Hematopoietic multipotent progenitor cell treated with erythropoietin and hydrocortisone succinate and interleukin-3 and kit ligand, for 8 days (in vitro differentiated cells): ENCODE measurements at places on chromosomes 6 and 20.

DNA sequence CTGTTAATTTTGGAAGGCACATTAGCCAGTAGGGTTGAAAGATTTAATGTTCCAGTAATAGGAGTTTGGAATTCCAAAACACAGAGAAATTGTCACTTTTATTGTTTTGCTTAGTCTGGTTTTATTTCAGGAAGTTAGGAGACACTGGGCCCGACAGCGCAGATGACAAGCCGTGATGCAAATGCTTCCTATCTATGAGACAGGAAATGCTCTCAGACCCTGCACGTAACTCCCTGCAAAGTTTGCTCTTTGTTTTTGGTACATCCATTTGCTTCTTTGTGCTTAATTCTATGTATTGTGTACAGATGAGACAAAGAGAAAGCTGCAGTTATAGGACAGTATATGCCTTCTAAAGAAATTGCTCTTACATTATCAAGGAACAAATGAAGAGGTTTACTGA is 201.6 kb upstream of the SGK1 start:
- DNase-seq, result peak; percentile 17

DNA sequence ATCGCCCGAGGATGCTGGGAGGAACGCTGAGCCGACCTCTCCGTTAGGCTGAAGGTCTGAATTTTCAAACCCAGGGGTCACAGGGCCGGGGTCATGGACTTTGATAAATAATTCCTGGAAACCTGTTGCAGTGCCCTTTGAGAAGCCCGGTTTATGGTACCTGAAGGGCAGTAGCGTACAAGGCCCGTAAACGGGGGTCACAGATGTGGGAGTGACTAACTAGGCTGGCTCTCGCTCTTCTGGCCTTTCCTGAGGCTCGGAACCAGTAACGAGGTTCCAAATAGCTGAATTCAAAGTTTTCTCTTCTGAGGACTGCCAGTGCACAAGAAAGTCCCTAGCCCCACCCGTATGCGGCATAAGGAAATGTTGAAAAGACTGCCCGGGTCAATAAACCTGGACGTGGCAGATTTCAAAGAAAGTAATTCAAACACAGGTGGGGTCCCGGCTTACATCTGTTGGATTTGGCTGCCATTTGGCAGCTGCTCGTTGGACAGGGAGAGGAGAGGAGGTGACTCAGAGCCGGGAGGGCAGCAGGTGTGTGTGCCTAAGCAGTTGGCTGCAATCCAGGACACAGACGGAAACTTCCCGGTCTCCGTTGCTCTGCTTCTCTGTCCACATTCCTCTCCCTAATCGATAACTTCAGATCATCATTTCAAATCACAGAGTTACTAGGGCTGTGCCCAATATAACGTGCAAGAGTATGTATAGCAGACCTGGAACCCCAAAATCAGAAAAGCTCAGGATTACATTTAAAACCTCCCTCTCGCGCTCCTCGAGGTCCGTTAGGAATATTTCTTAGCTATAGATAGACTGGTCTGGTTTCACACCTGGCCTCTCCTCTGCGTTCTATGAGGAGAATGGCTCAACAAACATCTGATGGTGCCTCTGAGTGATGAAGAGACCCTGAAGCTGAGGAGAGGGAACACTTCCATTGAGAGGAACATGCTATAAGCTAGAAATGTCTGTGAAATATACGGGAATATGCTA is 765 bp upstream of the GMDS start:
- DNase-seq, result peak; percentile 58

GRCh38 chr6:81562169-81562568 is 190.3 kb downstream of the TENT5A start:
- no peak for DNase-seq

DNA sequence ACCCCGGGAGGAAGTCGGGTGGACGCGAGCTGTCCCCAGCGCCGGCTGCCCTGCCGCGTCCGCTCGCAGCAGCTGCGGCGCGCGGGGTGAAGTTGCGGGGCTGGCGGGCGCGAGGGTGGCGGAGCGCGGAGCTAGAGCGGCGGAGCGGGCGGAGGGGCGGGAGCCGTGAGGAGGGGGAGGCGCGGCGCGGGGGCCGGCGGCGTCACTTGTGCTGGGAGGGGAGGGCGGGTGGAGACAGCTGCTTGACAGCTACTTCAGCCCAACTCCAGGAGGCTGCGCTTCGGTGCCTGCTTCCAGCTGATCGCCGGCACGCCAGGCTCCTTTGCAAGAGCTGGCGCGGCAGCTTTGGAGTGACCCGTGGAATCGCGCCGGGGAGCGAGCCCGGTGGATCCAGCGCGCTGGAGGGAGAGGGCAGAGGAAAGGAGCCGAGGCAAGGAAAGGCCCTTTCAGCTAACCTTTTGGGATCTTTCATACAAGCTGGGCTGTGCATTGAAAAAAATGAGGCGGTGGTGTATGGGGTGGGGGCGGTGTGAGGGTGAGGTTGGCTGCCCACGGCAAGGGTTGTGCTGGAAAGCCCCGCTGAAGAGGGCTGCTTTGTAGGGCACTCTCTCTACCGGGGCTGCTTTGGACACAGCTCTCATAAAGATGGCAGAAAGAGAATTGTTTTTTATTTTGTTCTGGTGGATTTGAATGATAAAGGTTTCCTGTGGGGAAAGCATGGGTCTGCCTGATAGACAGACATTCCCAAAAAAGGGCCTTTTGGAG is 24.6 kb downstream of the RIPOR2 start:
- peak; percentile 21 for DNase-seq

GRCh38 chr6:32046450-32047083 is 8.4 kb downstream of the CYP21A2 start:
- no peak for DNase-seq

DNA sequence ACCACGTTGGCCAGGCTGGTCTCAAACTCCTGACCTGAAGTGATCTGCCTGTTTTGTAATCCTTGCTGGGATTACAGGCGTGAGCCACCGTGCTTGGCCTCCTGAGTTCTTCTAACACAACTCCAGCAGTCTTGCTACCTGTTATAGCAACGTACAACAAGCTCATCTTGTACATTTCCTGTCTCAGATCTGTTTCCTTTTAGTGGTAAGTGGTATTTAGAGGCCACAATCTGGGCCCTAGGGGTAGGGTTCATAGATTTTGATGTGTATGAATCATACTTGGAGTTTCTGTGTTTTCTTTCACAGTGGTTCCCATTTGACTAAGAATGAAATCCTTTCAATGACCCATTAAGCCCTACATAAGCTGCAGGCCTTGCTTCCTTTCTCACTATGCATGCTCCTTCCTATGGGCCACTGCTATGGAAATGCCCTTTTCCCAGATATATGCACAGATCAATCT is 27.1 kb upstream of the SYNCRIP start:
- no peak for DNase-seq

GRCh38 chr6:33695451-33695887 is 16.0 kb downstream of the UQCC2 start:
- no peak for DNase-seq

DNA sequence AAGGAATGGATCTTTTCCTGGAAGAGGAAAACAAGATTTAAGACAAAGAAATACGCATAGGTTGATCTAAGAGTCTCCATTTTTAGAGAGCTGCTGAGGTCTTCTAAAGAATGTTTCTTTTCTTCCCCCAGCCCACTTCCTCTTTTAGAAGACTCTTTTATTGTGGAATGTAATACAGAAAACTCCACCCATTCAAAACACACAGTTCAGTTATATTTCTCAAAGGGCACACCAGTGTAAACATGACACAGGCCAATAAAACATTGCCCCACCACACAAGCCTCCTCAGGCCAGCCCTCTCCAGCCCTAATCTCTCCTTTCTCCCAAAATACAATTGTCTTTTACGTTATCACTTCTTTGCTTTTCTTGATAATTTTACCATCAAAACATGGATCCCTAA is 42.8 kb downstream of the SLC35B3 start:
- DNase-seq, result no peak

DNA sequence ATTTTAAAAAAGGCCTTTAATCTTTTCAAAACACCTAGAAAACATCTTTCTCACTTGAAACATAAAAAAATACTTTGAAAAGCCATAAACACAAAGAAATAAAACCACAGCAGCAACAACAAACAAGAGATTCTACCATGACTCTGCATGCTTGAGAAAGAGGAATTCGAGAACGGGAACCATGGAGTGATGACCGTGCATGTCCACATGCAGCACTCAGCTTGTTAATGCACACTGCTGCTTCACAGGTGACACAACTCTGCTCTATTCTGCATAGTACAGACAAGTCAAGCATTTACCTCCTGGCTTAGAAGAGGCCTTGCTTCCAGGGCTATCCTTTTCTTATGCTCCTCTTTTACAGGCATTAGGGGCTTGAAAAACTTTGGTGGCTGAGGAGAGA is 64.9 kb upstream of the NUP153 start:
- DNase-seq, result no peak

DNA sequence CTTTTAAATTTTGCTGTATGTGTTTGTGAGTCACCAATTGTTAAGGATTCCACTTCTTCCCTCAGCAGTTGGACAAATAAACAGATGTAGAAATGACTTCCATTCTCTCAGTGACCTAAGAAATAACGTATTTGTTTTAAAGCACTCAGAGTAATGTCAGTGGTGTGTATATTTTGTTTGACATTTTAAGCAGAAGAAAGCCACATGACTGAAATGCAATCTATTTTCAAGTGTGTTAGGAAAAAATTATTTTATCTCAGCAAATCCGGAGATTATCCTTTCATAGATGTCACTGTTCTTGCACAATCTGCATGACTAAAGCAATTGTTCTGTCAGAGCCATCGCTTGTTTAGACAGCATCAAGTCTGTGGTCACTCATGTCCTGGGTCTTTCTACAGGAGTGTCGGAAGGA is 77.1 kb downstream of the JAG1 start:
- no peak for DNase-seq

GRCh38 chr6:145063091-145063490 is 672.2 kb downstream of the EPM2A start:
- DNase-seq, result no peak

DNA sequence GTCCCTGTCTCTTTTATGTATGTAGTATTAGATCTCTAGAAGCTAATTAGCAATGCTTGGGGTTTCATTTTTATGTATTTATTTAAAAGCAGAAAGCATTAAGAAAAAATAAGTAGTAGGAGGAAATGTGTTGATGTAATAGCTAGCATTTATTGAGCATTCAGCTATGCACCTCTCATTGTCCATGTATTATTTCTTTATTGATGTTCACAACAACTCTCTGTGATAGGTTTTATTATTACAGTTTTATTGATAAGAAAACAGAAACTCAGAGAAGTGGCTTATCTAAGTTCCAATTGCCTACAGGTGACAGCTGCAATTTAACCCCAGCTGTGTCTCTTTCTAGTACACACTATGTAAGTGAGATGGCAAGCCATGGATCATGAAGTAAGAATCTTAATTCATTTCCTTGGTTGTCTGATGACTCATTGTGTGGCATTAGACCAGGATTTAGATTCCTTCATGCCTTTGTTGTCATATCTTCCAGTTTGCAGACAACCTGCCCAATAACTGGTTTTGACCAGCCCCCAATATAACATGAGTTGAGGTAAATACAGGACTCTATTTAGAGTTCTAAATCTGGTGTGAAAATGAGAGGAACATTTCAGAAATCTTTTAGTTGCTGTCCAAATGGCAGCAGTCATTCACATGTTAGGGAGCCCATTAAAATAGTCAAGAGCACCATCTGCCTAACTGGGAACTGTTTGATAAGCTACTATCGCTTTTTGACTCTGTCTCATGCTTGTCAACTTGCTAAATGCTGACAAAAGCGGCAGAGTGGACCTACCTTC is 170.8 kb upstream of the PHACTR1 start:
- DNase-seq, result no peak

GRCh38 chr6:128307671-128308070 is 212.7 kb downstream of the PTPRK start:
- no peak for DNase-seq

DNA sequence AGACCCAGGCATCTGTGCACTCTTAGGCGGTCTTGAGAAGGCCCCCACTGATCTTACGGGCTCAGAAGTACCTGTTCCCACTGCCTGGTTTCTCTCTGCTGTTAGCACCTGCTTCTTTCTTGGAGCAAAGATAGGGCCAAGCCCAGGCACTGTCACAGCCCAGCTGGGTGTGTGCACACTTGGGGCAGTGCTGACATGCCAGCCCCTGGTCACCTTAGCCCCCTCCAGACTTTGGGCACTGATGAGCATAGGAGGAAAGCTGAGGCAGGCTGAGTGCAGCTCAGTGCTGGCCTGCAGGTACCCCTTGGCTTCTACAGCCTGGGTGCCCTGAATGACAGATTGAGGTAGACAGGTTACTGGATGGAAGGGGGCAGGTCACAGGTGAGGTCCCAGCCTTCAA is 105.7 kb upstream of the AHI1 start:
- DNase-seq, result no peak

GRCh38 chr6:122714059-122714458 is 65.5 kb upstream of the FABP7 start:
- peak; percentile 15 for DNase-seq

GRCh38 chr20:51703400-51704287 is 64.5 kb downstream of the ATP9A start:
- DNase-seq, result no peak

GRCh38 chr20:63785691-63786131 is 45.4 kb downstream of the ZBTB46 start:
- DNase-seq, result no peak

GRCh38 chr20:59006167-59006863 is 739 bp downstream of the CTSZ start:
- no peak for DNase-seq
